ENCODE measurements at places on chromosomes 6 and 20.
A peak's percentile ranks its signal among the peaks of the same experiment; 100 is the strongest.

DNA sequence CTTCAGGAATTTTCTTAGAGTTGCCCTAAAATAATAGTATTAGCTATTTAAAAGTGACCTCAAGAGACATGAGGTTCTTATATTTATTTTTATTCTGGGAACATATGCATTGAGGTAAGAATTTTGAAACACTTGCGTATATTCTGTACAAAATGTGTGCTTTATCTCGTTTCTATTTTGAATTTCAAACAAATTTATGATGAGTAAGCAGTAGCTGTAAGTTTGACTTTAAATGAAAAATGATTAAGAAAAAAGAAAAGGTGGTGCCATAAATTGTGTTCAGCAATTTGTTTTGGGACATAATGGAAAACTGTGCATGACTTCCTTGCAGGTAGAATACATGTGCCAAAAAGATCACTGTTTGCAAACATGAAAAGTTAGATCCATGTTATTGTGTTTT is 433.1 kb upstream of the PLCB4 start:
- DNase-seq, result no peak

DNA sequence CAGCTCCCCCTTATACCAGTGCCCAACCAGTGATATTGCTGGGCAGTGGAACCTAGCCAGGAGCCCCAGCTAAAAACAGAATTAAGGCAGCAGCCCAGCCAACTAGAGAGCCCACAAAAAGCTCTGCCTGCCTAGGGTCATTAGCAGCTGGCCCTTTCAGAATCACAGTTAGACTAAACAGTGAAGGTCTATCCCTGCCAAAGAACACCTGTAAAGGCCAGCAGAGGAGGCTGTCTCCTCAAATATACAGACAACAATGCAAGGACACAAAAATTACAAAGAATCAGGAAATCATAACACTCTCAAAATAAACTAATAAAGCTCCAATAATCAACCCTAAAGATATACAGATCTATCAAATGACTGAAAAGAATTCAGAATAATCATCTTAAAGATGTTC is 77.8 kb upstream of the HTR1E start:
- no peak for DNase-seq

DNA sequence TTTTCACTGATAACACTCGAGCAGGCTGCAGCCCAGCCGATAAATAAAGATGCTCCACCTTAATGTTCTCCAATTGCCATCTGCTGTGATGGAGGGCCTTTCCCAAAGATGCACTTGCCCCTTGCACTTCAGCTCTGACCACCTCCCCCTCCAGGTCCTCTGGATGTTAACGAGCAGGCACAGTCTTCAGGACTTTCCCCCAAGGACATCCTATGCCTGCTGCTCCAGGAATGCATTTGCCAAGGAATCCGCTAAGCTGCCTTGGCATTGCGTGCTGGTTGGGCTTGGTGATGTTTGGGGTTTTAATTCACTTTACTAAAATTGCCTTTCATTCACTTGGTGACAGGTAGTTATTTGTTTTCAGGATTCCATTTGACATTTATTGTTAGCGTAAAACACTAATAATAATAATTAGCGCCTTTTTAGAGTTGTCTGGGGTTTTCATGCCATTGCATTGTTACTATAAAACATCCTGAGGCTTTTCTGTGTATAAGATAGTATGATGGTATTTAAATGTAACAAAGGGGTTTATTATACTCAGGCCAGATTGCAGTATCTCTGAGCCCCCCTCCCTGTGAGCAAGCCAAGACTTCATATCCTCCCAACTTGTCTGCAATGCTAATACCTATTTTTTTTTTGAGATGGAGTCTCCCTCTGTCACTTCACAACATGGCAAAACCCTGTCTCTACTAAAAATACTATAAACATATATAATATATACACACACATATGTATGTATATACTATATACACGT is 66.7 kb upstream of the TSHZ2 start:
- DNase-seq, result no peak

GRCh38 chr20:11778206-11778570 is 139.5 kb upstream of the BTBD3 start:
- DNase-seq, result no peak

GRCh38 chr6:13354331-13355042 is 26.1 kb upstream of the TBC1D7 start:
- peak; percentile 72 for DNase-seq

DNA sequence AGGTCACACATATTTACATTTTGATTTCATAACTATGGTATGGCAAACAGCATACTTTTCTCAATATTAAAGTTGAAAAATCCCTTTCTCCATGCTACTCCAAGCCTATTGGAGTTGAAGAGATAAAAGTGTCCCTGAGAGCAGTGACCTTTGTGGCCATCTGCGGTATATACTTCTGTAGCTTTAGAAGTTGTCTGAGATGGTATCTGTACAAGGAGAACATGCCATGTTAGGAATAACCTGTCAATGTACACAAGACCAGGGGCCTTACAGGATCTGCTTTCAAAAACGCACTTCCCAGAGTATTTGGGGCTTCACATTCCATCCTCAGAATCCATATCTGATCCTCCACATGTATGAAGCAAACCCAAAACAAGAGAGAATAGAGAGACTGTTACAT is 226.7 kb downstream of the MEI4 start:
- DNase-seq, result no peak

DNA sequence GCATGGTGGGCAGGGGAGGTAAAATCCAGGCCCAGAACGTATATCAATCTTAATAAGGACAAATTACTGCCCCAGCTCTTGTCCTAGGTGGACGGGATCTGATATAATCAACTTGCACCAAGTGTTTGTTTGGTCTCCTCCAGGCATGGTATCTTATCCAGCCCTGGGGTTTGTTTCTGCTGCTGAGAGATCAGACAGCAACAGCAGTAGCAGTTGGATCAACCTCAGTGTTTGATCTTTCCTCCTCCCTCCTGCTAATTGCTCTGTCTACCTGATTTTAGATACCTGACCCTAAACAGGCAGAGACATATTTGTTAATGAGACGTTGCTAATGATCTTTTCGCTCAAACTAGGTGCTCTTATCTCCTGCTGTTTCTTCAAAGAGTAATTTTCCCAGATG is 100.4 kb upstream of the BACH2 start:
- DNase-seq, result no peak

DNA sequence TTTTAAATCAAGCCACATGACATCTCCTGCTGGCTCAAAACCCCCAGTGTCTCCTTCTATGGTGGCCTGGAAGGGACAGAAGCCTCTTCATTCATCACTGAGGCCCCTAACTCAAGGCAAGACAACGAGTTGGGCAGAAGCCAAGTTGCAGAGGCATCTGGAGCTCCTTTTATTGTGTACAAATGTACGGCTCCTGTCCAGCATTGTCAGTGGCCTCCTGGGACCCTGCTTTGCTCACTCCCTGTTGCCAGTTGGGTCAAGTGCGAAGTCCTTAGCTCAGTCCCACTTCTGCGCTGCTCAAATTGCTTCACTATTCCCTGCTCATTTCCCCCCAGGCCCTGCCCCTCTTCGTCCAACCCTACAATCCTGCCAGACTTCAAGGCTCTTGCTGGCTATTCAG is 181.2 kb upstream of the PMEPA1 start:
- no peak for DNase-seq

DNA sequence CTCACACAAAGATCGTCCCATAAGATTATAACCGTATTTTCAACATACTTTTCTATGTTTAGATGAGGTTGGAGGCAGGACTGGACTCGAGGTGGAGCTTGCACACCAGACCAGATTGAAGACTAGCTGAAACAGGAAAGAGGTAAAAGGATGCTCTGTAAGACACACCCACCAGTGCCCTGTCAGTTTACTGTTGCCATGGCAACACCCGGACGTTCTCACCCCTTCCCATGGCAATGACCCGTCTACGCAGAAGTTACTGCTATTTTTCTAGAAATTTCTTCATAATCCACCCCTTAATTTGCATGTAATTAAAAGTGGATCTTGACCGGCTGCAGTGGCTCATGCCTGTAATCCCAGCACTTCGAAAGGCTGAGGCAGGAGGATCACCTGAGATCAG is 13.6 kb upstream of the SRSF6 start:
- no peak for DNase-seq
